Mesenteric fat pad (tissue), 1 donor: ENCODE measurements at places on chromosomes 2 and 18. TPM values are rescaled to one million over a fixed set of nuclear protein-coding genes. Genes with fewer than 3 reads are reported as not detected.

GPBAR1 gene
- 34.8 TPM for total RNA-seq

NEU4 gene
- 1.1 TPM for total RNA-seq

DNA sequence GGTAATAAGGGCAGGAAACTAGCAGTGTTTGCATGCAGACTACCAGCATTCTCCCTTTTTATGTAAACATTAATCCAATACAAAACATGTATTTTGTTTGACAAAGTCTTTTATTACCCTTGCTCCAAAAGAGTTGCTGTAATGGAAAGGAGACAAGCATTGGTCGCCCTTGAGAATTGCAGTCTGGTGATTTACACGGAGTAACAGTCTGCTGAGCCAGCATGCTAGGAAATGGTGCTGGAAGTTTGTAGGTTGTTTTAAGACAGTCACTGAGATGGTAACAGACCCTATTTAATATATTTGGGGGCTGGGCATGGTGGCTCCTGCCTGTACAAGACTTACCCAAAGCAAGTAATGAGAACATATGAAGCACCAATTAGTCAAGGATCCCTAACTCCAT lies 2.8 kb upstream of the PRKCE start:
- no peak for DNase-seq

GRCh38 chr2:12502759-12503158 lies 214.0 kb upstream of the TRIB2 start:
- DNase-seq: no peak

- no peak for DNase-seq
Measured at GRCh38 chr2:197871780-197872456, 67.5 kb downstream of the PLCL1 start.
